Thymus (tissue), 14 donors: ENCODE measurements at places on chromosomes 1 and 21. TPM values are rescaled to one million over a fixed set of nuclear protein-coding genes. Genes with fewer than 3 reads are reported as not detected.

DNA sequence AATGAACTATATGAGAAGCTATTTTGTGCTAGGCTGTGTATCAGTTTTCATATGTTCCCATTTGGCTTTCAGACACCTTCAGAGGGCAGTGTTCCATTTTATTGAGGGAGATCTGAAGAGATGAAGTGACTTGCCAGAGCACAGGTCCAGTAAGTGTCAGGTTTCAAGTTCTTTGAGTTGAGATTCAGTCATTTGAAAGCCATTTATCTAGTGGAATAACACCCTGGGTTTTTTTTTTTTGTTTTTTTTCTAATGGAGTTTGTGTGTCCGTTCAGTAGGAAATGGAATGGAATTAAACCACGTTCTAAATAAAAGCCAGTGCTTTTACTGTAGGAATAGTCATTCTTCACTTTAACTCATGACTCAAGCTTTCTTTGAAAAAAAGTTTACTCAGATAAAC is 652.9 kb upstream of the USP24 start:
- DNase-seq, result no peak

DNA sequence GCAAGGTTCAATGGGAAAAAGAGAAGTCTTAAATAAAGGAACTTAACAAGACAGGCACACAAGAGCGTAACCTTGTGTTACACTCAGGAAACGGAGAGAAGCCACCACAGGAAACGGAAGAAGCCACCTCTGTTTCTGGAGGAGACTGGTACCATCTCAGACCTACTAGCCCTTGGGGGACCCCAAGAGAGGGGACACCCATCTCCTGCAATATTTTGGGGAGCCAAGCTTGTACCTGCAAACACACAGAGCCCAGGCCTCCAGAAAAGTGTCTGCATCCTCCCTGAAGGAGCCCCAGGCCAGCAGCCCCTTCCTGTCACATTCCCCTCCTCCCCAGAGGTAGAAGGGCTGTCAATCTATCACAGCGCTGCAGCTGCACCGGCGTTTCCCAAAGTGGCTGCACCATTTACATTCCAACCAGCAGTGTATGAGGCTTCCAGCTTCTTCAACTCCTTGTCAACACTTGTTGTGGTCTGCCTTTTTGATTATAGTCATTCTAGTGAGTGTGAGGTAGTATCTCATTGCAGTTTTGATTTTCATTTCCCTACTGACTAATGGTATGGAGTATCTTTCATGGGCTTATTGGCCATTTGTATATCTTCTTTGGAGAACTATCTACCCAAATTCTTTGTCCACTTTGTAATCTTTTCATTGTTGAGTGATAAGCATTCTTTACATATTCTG is 23.0 kb upstream of the PADI1 start:
- DNase-seq, result peak; percentile 34

DNA sequence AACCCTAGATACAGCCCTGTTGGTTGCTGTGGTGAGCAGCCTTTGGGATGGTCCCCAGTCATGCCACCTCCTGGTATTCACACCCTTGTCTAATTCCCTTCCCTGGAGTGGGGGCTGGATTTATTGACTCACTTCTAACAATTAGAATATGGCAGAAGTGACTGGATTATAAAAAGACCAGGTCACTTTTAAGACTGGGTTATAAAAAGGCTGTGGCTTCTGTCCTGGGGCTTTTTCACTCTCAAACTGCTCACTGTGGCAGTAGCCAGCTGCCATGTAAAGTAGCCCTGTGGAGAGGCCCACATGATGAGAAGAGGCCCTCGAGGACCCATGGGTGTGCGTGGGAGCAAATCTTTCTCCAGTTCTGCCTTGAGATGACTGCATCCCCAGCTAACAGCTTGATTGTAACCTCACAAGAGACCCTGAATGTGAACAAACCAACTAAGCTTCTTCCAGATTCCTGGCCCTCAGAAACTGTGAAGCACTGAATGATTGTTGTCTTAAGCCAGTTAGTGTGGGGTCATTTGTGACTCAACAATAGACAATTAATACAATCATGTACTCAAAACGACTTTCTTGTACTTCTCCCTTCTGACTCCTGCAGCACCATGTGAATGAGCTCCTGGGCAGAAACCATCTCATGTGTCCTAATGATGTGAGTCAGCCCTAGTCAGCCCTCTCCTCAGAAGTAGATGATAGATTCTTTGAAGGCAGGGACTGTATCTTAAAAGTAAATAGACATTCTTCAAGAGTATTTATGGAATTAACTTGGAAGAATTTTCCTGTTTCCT is 234.9 kb downstream of the TNR start:
- no peak for DNase-seq

GRCh38 chr1:18385239-18385790 is 95.4 kb upstream of the KLHDC7A start:
- DNase-seq, result peak; percentile 4

- no peak for DNase-seq
Measured at GRCh38 chr1:245493029-245493428, 338.2 kb downstream of the KIF26B start.

- DNase-seq, result no peak
Measured at GRCh38 chr1:67126111-67126746, 8.5 kb downstream of the C1orf141 start.

GRCh38 chr1:15678578-15678977 is 5.5 kb upstream of the PLEKHM2 start:
- no peak for DNase-seq

- no peak for DNase-seq
Measured at GRCh38 chr1:63087966-63088365, 234.4 kb upstream of the FOXD3 start.

DNA sequence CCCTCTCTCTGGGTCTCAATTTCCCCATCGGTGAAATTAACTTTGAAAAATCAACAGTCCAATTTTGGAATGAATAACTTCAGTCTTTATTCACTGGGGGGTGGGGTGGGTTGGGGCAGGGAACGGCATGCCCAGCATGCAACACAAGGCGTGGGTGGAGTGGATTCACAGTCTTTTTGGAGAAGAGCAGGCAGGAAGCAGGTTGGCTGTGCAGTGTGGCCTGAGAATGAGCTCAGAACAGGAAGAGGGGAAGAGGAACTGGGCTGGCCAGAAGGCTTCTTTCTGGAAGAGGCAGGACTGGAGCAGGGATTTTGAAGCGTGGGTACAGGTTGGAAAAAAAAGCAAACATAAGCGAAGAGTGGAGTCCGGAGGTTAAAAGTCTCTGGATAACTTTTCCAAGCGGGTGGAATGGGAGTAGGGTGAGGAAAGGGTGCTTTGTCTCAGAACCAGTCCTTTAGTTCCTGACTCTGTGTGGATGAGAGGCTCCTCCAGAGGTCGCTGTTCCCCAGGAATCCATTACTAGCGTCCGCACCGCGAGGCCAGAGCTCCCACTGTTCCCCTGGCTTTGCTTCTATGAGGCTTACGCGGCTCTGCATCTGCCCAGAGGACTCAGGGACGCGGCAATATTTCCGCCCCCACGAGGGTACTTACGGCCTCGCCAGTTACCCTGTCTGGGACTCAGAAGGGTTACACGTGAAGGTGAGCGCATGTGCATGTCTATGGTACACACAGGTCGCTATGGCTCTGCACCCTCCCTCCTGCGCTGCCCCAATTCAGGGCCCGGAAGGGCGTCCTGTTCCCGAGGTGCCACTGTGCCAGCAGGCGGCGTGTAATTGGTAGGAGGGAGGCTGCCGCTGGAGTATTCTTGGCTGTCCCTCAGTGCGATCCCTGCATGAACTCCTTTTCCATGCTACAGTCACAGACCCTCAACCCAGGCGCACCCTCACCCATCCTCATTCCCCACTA is 5.5 kb upstream of the FOXD2 start:
- no peak for DNase-seq

DNA sequence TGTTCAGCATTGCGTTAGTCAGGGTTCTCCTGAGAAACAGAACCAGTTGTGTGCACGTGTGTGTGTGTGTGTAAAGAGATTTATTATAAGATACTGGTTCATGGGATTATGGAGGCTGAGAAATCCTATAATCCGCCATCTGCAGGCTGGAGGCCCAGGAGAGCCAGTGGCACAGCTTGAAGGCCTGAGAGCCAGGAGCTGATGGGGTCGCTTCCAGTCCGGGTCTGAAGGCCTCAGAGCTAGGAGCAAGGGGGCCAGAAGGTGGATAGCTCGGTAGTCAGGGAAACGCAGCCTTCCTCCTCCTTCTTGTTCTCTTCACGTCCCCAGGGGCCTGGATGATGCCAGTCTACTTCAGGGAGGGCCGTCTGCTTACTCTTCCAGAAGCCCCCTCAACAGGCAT is 37.7 kb downstream of the FAAP20 start:
- no peak for DNase-seq

- DNase-seq, result no peak
Measured at GRCh38 chr1:181429462-181429861, 53.9 kb upstream of the CACNA1E start.

DNA sequence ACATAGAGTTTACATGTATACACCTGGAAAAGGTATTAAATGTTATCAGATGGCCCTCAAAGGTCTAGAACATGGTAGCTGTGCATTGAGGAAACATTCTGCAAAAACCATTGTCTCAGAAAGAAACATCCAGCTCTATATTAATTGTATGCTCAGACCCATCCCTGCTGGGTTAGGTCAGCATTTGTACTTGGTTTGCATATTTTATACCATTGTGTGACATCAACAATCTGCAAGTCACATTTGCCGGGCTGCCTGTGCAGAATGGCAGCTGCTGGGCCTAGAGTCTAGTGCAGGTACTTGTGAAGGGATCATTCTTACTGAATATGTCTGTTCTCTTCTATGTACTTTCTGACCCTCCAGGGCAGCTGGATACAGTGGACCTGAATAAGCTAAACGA is 43.9 kb upstream of the LAMC2 start:
- DNase-seq, result no peak

GRCh38 chr1:212432272-212432660 is 454 bp upstream of the NENF start:
- no peak for DNase-seq

- no peak for DNase-seq
Measured at GRCh38 chr1:1037366-1038327, 17.7 kb downstream of the AGRN start.

- no peak for DNase-seq
Measured at GRCh38 chr1:216542263-216542662, 119.0 kb upstream of the USH2A start.

DNA sequence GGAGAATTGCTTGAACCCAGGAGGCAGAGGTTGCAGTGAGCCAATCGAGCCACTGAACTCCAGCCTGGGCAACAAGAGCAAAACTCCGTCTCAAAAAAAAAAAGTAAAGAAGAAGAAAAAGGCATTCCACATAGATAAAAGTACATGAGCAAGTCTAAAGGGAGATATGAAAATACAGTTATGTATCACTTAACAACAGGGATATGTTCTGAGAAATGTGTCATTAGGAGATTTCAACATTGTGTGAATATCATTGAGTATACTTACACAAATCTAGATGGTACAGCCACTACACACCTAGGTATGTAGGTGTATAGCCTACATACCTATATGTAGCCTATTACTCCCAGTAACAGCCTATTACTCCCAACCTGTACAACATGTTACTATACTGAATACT is 12.7 kb downstream of the ARNT start:
- no peak for DNase-seq

GRCh38 chr21:8994640-8995511 is 1526.5 kb upstream of the TPTE start:
- no peak for DNase-seq

- no peak for DNase-seq
Measured at GRCh38 chr1:211183747-211184313, 49.9 kb upstream of the KCNH1 start.

DNA sequence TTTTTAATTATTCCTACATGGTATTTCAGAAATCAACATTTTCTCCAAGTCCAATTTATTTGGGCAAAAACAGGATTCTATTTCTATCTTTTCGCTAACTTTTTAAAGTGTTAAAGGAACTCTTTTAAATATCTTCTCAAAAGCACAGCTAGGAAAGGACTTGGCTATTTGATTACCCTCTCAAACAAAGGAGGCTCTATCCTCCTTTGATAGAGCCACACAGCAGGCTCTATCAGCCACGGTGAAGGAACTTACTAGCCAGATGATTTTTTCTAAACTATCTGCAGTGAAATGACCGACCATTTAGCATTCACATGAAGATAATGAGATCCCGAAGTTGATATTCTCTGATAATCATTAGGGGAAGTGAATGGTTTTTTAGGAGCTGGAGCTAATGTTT is 9.1 kb downstream of the ANGPTL7 start:
- DNase-seq, result no peak

DNA sequence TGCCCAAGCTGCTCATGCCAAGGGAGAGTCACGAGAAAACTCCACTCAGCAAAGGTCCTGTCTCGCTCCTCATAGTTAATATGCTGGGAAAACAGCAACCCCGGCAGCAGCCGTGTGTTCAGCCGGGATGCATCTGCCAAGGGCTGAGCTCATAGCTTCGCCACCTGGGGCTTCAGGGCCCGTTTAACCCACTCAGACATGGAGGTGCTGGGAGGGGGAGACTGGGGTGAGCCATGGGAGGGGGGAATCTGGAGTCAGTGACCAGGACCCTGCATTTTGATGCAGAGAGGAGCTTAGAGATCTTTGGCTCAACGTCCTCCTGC is 283.4 kb downstream of the PTPRU start:
- DNase-seq, result no peak

DNA sequence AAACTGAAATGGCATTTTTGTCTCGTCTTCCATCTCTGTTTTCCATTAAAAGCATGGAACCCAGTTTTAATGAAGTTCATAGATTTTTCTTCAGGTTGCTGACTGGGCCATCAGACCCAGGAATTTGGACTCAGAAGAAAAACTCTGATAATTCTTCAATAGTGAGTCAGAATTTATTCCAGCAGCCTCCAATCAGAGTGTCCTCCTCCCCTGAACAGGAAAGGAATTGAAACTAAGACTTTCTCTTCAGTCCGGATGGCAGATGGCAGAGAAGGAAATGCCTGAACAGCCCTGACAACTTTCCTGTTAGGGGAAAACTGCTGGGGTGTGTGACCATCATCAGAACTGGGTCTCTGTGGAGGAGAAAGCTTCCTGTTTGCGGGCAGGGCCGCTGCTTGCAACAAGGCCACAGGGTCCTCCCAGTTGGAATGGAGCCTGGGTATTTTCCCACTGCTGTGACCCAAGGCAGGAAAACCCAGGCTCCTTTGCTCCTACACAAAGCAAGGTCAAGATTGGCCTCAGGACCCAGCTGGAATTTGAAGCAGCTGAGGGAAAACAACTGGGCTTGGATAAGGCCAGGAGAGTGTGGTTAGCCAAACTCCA is 20.7 kb downstream of the CD34 start:
- DNase-seq, result no peak

CFAP57 gene
- total RNA-seq, result 0.42 TPM

ANKRD35 gene
- 0.28 TPM for total RNA-seq

FCER1G gene
- total RNA-seq, result 24.0 TPM

KIF26B gene
- total RNA-seq, result 1.6 TPM

S100A3 gene
- total RNA-seq, result 0.38 TPM

C1orf226 gene
- 0.14 TPM for total RNA-seq

PLD5 gene
- 0.66 TPM for total RNA-seq
